ENCODE measurements at places on chromosomes 4 and X. TPM values are rescaled to one million over a fixed set of nuclear protein-coding genes. Genes with fewer than 3 reads are reported as not detected.

NSUN7 gene
- 15.9 TPM for total RNA-seq

DNA sequence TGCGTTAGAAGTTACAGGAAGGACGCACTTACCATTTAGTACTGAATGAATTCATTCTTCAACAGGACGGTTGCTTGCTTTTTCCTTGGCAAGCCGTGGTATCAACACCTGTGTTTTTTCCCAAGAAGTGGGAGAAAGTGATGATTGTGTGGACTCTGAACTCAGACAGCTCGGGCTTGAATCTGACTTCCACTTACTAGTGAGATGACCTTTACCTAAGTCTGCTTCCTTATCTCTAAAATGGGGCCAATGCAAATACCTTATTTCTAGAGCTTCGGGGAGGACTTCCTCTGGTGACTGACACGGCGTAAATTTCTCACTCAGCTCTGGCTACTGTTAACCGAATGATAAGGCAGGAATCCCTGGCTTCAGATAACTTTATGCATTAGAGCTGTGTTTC, 146.8 kb upstream of the RBPJ start:
- DNase-seq, result no peak
- H3K27me3 ChIP-seq, result no peaks in the 10 kb centered on the region
- H3K36me3 ChIP-seq, result no peaks in the 10 kb centered on the region
- H3K4me3 ChIP-seq, result no peak overlapping the region
- no peak overlapping the region for H3K27ac ChIP-seq

GRCh38 chr4:106830879-106831278, 205.2 kb downstream of the DKK2 start:
- H3K4me1 ChIP-seq, result no peaks in the 10 kb centered on the region
- no peak for DNase-seq
- H3K4me3 ChIP-seq, result no peak overlapping the region
- no peaks in the 10 kb centered on the region for H3K27me3 ChIP-seq
- no peak overlapping the region for H3K27ac ChIP-seq
- H3K36me3 ChIP-seq, result no peaks in the 10 kb centered on the region

POLN gene
- total RNA-seq, result 1.5 TPM

GAGE12F gene
- total RNA-seq, result not detected

- peaks cover 3% of the 10 kb centered on the region for H3K27me3 ChIP-seq
- H3K4me3 ChIP-seq, result no peak overlapping the region
- no peaks in the 10 kb centered on the region for H3K4me1 ChIP-seq
- no peaks in the 10 kb centered on the region for H3K36me3 ChIP-seq
Observed at GRCh38 chr4:164379694-164380093, 374.2 kb upstream of the SMIM31 start.

- no peaks in the 10 kb centered on the region for H3K4me1 ChIP-seq
- H3K36me3 ChIP-seq, result peaks cover 3% of the 10 kb centered on the region
- H3K27ac ChIP-seq, result no peak overlapping the region
Observed at GRCh38 chr4:127055357-127055756, 577.4 kb upstream of the INTU start.
